ENCODE measurements at places on chromosomes 4 and X.

DNA sequence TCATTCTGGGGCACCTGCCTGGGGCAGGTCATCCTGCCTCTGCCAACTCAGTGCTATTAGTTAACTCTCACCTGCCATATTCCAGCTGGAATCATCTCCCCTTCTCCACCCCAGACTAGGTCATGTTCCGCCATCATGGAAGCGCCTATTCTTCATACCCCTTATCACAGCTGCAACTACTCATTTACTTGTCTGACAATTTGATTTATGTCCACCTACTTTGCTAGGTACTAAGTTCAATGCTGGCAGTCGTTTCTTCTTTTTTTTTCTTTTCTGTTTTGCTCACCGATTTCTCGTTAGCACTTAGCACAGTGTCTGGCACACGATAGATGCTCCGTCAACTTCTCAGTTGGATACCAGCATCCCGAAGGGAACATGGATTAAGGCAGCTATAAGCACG lies 1.1 kb upstream of the FMR1 start:
- DNase-seq = no peak

- DNase-seq = no peak
Measured at GRCh38 chrX:46278572-46278971, 266.6 kb downstream of the ZNF674 start.

DNA sequence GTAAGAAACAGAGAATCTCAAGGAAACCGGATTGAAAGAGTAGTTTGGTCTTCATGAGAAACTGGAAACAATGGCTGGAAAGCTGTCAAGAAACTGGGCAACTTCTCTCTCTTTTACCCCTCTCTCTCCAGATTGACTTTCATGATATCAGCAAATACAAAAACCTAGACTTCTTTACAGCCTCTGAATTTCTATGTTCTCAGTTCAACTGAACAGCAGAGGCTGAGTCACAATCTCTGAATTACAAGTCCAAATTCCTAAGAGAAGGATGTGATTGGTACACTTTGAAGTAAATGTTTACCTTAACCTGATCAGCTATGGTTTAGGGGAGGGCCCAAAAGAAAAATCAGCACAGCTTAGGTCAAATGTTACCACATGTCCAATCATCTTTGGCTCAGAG lies 974.9 kb downstream of the RPA4 start:
- no peak for DNase-seq

GRCh38 chr4:185179488-185179887 lies 24.3 kb downstream of the CFAP97 start:
- no peak for DNase-seq

DNA sequence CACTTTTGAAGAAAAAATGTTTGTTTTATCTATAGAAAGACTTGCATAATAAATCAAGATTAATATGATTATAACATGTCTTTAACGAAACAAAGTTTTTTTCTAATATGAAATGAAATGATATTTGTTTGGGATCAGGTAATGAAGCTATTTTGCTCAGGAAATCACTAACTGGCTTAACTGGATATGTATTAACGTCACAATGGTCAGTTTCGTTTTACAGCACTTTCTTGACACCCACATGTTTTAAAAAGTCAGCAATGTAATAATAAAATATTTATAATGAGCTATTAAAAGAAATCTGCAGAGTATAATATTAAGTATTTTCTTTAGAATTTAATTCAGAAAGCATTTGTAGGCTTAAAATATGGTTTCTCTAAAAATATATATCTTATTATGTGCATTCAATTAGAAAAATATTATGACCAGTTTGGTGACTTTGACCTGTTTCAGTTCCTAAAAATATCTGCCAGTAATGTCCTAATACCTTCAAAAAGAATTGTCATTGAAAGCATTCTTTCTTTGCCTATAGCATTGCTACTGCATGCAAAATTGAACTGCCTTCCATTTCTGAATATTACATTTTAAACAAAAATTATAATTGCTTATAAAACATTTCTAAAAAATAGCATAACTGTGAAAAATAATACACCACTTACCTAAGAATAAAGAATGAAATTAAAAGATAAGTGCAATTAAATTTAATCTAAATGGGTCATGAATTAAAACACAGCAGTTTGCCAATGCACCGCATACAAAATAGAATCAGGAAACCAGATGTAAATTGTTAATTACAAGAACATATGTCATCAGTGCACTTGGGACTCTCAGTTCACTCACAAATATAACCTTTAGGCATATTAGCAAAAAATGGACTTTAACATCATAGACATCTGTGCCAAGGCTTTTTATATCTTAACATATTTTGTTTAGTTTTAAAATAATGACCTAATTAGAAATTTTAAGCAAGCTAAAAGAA lies 31.6 kb downstream of the TIGD2 start:
- DNase-seq = no peak

GRCh38 chr4:123255971-123256370 lies 140.6 kb upstream of the SPRY1 start:
- no peak for DNase-seq

GRCh38 chr4:83631066-83631465 lies 95.2 kb downstream of the GPAT3 start:
- DNase-seq = no peak

- DNase-seq = no peak
Measured at GRCh38 chr4:108834835-108835384, 72.1 kb upstream of the ETNPPL start.

GRCh38 chr4:57875829-57876392 lies 765.7 kb upstream of the IGFBP7 start:
- DNase-seq = no peak

DNA sequence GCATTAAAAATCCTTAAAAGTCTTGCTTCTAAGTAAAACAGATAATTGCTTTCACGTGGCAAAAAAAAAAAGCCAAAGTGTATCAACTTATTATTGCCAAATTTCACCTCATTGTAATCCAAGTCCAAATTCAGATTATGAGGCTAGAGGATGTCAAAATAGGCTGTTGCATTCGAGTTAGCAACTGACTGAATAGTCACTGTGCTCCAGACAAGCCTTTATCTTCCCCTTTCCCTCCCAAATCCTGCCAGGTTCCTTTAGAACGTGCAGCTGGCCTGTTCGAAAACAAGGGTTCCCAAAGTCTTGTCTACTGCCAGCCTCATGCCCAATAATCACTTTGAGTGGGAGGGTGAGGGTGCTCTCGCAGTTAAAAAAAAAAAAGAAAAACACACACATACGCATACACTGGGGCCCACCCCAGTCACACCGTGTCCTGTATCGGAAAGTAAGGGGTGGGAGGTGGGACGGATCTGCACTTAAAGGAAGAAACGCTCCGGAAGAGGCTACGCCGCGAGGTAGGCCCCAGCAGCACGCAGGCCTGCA lies 603 bp downstream of the MAD2L1 start:
- no peak for DNase-seq

- no peak for DNase-seq
Measured at GRCh38 chrX:71106427-71106826, at the start of gene CXorf65. TSS of gene CXorf65 (minus strand) at chrX:71106740. CDS start at chrX:71106556, 184 bp downstream.

- DNase-seq = no peak
Measured at GRCh38 chr4:86032476-86033022, 327.3 kb downstream of the MAPK10 start.

- no peak for DNase-seq
Measured at GRCh38 chr4:173420324-173420752, 21.4 kb upstream of the SCRG1 start.

GRCh38 chr4:17511051-17511450 lies 839 bp downstream of the QDPR start:
- no peak for DNase-seq

GRCh38 chr4:146033149-146033548 lies 94.5 kb upstream of the ZNF827 start:
- no peak for DNase-seq

- no peak for DNase-seq
Measured at GRCh38 chr4:8688041-8688907, 95.7 kb downstream of the CPZ start.

GRCh38 chrX:154595559-154596249 lies 10.8 kb downstream of the CTAG1A start:
- DNase-seq = no peak

- DNase-seq = no peak
Measured at GRCh38 chr4:78056265-78057129, 626 bp upstream of the FRAS1 start.

DNA sequence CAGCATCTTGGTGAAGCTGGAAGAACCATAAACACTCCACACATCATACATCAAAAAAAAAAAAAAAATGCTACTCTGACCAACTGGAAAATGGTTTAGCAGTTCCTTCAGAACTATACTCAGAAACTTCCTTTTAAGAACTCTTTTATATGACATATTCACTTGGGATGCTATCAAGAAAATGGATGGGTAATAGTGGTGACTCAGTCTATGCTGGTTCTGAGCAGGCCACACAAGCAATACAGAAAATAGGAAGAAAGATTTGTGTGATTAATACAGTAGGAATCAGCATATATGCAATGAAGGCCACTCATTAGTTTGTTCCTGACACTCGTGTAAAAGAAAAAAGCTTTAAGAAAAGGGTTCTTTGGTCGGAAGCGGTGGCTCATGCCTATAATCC lies 123.5 kb upstream of the FAT4 start:
- no peak for DNase-seq

GRCh38 chrX:63657821-63658220 lies 127.2 kb downstream of the ARHGEF9 start:
- DNase-seq = no peak

GRCh38 chr4:139278912-139279759 lies 889 bp downstream of the MGARP start:
- DNase-seq = no peak

GRCh38 chr4:165476214-165477098 lies 97.6 kb downstream of the CPE start:
- DNase-seq = no peak

DNA sequence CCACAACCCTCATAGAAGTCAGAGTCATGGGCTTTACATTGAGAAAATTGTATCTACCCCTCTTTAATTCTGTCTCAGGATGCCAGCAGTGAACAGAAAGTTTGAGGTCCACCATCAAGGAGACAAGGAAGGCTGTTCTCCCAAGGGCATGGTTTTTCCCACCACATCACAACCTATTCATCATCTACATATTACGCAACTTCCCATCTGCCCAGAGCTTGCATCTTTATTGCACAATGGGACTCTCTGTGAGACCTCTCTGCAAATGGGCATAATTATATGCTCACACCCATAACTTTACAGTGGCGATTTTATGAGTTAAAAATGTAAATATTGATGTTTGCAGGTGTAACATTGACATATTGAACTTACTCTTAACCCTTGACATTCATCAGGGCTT lies 38.9 kb downstream of the PAGE2 start:
- no peak for DNase-seq
